Right cardiac atrium (tissue), 5 donors: ENCODE measurements at places on chromosomes 7 and 10. TPM values are rescaled to one million over a fixed set of nuclear protein-coding genes. Genes with fewer than 3 reads are reported as not detected.

The UBE2D4 gene
- total RNA-seq, result 42.6 TPM

The SPACDR gene
- total RNA-seq, result 0.44 TPM

The NUTM2A gene
- 2.5 TPM for total RNA-seq

The BAMBI gene
- 45.3 TPM for total RNA-seq

The ECHDC3 gene
- total RNA-seq, result 71.1 TPM

The NRP1 gene
- total RNA-seq, result 96.1 TPM

The LIPM gene
- not detected for total RNA-seq

The MPP7 gene
- 14.0 TPM for total RNA-seq

The FOXK1 gene
- 22.4 TPM for total RNA-seq

The RHBDD2 gene
- 38.1 TPM for total RNA-seq

The MUC3A gene
- 0.14 TPM for total RNA-seq

The LRRC17 gene
- total RNA-seq, result 4.7 TPM

The PHKG1 gene
- total RNA-seq, result 35.5 TPM

The SAMD9L gene
- total RNA-seq, result 7.4 TPM

The CDK5 gene
- 11.2 TPM for total RNA-seq

The CYP3A4 gene
- not detected for total RNA-seq

The FAM25A gene
- not detected for total RNA-seq

The SCIN gene
- total RNA-seq, result 0.26 TPM

The MSMB gene
- not detected for total RNA-seq

The SPAG6 gene
- total RNA-seq, result 0.09 TPM

The OGDHL gene
- total RNA-seq, result 3.6 TPM

The ARHGEF5 gene
- total RNA-seq, result 4.4 TPM

The TCAF2 gene
- 0.41 TPM for total RNA-seq

The TDRD1 gene
- 0.74 TPM for total RNA-seq

The FGFR2 gene
- total RNA-seq, result 5.8 TPM

The GDF2 gene
- total RNA-seq, result 0.17 TPM

The ANKRD30A gene
- total RNA-seq, result not detected

The NEUROG3 gene
- total RNA-seq, result not detected

The PLEKHS1 gene
- not detected for total RNA-seq

The OPN4 gene
- 1.0 TPM for total RNA-seq

The PIP gene
- not detected for total RNA-seq

The CALML5 gene
- total RNA-seq, result not detected

The FBXW4 gene
- 128 TPM for total RNA-seq

The CREB5 gene
- total RNA-seq, result 9.9 TPM

The LIPF gene
- not detected for total RNA-seq

The FOXP2 gene
- total RNA-seq, result 2.4 TPM

The ENO4 gene
- 0.24 TPM for total RNA-seq

The GRID2IP gene
- total RNA-seq, result not detected

The FOXI2 gene
- total RNA-seq, result not detected

The PI4K2A gene
- total RNA-seq, result 11.7 TPM
